ENCODE measurements at places on chromosomes 4 and X.

- no peak for DNase-seq
Measured at GRCh38 chrX:50707405-50707804, 106.6 kb downstream of the SHROOM4 start.

GRCh38 chr4:833156-833555, 7.2 kb upstream of the CPLX1 start:
- DNase-seq, result no peak

GRCh38 chr4:141540643-141541042, 95.7 kb upstream of the IL15 start:
- DNase-seq, result no peak

DNA sequence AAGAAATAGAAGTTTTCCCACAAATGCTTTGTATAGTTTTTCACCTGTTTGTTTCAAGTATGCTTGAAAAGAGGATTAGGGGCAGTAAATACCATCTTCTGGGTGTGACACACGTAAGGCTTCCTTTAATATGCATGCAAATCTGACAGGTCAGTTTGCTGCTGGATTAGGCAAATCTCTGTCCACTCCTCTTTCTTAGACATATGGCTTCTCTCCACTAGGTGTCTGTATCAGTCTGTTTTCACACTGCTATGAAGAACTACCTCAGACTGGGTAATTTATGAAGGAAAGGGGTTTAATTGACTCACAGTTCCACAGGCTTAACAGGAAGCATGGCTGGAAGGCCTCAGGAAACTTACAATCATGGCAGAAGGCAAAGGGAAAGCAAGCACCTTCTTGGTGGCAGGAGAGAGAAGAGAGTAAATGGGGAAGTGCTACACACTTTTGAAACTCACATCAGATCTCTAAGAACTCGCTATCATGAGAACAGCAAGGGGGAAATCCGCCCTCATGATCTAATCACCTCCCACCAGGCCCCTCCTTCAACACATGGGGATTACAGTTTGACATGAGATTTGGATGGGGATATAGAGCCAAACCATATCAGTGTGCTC, 66.9 kb downstream of the TAB3 start:
- peak; percentile 1 for DNase-seq

DNA sequence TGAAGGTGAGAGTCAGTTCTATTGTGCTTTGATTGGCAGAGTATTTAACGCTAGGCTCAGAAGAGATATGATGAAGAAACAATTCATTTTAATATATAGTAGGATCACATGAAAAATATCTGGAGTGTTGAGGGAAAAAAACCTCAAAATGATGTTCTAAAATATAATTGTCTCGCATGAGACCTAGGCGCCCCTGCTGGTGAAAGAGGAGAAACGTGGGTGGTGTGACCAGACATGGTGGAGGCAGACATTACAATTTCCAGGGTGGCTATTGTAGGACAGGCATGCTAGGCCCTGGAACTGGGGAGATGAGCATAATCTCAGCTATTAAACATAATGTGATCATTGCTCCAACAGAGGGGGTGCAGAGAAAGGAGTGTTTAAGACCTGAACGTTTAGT, 210.0 kb downstream of the HS3ST1 start:
- no peak for DNase-seq

DNA sequence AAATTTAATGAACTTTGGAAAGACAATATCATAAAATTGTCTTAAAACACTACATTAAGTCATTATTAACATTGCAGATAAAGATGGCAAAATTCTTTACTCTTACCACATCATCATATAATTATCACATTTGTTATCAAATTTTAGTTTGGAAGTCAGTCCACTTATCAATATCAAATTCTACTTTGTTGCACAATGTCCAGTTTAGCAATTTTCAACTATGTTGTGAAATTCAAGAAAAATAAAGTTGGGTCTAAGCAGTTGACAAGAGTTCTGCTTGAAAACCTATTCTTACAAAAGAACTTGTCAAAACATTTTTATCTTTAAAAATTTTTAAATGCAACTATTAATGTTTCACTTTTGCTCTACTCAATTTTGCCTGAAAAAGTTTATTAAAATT, 44.7 kb upstream of the TET2 start:
- DNase-seq, result no peak

DNA sequence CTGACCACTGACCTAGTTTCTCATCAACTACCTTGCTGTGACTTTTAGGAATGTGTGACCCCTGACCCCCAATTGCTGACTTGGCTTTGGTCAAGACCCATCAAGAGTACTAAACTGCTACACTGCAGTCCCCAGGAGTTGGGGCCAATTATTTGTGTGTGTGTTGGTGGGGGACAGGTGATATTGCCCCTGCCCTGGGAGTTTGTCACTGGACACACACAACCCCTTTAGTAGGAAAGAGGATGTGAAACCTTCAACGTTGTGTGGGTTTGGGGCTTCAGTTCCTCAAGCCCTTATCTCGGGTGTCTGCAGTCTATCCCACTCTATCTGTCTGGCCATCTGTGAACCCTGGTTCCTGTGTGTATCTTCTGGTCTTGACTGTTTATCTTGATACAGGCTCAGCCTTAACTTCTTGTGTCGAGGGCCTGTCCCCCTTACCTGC, 6.5 kb downstream of the SASH3 start:
- no peak for DNase-seq

- no peak for DNase-seq
Measured at GRCh38 chrX:32987142-32987541, 224.2 kb downstream of the DMD start.

GRCh38 chrX:31353095-31353494, 281.3 kb upstream of the FTHL17 start:
- peak; percentile 61 for DNase-seq
